ENCODE measurements at places on chromosomes 1 and 21.

GRCh38 chr1:37682334-37682987, 9.9 kb upstream of the CDCA8 start:
- peak; percentile 67 for DNase-seq

DNA sequence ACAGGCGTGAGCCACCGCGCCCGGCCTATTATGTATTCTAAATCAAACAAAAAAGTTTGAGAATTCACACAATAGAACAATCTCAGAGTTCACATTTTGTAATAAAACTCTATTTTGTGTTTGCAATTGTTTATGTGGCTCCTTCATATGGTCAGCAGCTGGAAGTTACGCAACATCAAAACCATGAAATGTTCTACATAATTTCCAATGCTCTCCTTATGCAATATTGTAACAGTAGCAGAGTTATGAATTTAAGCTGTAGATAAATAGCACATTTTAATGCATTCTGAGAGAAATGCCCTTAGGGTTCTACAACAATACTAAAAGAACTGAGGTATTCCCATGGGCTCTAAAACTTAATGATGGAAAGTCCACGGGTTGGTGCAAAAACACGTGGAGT, 62.3 kb upstream of the COL11A1 start:
- no peak for DNase-seq

DNA sequence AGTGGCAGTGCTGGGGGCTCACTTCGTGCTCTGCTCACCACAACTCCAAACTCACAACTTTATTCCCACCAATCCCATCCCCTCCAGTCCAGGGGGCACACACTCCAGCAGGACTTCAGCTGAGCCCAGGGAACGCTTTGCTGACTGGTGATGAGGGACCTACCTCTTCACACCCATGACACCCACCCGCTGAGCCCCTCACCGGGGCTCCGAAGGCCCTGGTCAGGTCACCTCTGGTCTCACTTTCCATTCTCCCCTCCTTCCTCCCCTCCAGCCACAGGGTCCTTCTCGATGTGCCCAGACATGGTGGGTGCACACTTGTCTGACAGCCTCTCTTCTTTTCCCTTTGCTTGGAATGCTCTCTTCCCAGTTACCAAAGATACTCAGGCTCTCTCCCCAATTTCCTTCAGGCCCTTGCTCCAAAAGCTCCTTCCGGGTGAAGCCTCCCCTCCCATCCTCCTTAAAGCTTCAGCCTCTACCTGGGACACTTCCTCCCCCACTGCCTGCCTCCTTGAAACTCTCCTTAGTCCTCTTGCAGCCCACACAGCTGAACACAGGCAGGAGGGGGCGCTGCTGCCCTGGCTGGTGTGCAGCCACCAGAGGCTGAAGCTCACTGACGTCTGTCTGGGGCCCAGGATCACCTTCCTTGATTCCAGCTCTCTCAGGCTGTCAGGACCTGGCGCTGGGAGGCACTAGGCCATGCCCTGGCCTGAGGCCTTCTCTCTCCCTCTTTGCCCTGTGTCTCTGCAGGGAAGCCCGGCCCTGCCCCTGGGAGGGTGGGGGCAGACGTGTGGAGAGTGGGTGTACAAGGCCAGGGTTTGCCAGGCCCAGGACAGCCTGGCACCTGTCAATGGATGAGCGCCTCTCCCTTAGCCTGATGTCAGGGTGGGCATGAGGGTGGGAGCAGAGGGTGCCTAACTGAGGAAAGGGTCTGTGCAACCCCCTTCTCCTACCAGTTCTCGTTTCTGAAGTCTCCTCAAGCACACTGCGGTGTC, 1.6 kb downstream of the KCNE1 start:
- DNase-seq: peak; percentile 24

DNA sequence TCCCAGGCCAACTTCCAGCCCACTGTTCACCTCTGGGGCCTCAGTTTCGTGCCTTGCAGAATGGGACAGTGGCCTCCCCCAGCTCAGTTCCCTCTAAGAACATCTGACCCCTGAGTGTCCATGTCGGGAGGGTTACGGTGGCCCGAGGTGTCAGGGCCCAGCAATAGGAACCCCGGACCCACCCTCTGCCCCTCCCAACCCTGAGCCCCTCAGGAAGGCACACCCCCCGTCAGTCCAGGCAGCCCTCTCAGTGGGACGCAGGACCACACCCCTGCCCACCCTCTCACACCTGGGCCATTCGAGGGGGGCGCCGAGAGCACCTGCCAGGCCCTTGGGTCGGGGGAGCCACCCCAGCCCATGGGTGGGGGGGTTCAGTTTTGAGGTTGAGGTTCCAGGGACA, 447 bp downstream of the TTC34 start:
- DNase-seq: no peak

- no peak for DNase-seq
Observed at GRCh38 chr1:246569248-246570238, 3.3 kb downstream of the CNST start.

DNA sequence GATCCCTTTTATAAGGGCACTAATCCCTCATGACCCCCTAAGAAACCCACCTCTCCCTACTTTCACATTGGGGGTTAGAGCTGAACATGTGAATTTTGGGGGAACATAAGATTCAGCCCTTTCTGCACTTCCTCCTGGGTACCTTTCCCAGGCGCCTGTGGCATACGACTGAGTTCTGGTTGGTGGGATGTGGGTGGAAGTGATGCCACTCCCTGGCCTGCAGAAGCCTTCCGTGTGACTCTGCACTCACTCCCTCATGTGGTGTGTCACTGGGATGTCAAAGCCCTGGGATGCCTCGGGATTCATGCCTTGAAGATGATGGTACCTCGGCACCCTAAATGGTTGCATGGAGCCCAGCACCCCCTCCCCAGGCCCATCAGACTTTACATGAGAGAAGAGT, 28.3 kb upstream of the VASH2 start:
- DNase-seq: no peak

DNA sequence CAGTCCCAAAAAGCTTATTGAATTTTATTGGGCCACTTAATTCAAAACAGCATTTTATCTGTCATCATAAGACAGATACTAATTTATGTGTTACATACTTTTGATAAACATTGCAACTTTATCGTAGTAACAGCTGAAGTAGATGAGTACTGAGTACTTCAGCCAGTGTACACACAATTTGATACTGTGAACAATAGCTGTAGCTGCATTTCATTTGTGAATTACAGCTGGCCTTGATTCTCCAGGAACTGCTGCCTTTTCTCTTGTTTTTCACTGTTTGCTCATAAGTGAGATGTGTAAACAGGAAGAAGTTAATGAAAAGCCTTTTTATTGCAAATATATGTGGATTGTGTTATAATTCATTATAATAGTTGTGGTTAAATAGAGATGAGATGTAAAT, 10.2 kb downstream of the UAP1 start:
- DNase-seq: no peak

GRCh38 chr1:205764578-205764977, 10.7 kb downstream of the RAB29 start:
- DNase-seq: no peak

DNA sequence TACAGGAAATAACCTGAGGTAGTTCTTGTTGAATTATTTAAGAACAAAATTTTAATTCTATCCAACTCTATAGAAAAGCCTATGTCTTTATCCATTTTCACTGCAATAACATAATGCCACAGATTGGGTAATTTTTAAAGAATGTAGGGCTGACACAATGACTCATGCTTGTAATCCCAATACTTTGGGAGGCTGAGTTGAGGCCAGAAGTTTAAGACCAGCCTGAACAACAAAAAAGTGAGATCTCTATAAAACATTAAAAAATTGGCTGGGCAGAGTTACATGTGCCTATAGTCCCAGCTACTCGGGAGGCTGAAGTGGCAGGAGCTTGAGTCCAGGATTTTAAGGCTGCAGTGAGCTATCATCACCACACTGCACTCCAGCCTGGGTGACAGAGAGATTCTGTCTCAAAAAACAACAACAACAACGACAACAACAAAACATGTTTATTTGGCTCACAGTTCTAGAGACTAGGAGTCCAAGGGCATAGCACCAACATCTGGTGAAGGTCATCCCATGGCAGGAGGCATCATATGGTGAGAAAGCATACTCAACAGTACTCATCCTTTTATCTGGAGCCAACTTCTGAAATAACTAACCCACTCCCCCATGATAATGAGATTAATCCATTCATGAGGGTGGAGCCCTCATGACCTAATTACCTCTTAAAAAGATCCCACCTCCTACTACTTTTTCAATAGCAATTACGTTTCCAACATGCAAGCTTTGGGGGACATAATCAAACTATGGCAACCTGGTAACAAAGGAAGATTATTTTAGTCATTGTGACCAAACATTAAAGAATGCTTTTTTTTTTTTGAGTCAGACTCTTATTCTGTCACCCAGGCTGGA, 59.6 kb downstream of the ABL2 start:
- no peak for DNase-seq

DNA sequence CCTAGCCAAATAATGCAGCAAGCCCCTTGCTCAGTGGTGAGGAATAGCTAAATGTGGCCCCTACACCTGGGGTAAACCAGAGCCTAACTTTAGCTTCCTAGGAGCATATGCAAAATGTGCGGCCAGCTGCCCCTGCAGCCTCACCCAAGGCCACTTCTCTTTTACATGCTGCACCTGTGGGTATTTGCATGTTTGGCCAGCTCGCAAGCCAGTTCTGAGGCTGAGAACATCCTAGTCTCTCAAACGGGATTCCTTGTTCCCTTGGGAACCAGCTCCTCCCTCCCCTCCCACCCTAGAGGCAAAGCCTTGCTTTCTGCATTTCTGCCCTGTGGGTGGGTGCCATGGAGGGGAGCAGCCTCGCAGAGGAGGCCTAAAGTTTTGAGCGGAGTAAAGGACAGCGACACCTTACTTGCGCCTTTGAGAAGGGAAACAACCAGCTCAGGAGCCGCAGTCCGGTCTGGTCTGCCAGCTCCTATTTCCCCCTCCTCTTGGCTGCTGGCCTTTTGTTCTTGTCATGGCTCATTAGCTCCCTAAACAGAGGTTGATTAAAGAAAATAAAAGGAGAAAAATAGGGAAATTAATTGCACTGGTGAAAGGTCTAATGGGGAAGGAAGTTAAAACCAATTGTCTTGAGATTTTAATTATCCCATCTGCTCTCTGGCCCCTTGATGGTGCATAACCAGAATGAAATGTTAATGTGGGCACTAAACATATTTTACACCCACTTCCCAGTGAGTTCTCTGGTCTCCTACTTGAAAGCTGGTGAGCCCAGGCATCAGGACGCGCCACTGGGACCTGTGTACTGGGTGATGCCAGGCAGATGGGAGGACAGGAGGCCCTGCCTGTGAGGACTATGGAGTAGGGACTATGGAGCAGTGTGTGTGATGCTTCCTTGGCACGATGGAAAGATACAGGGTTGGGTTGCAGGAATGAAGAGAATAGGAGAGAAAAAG, 68.7 kb downstream of the TEX35 start:
- no peak for DNase-seq

GRCh38 chr1:47478090-47478489, 40.2 kb downstream of the FOXD2 start:
- no peak for DNase-seq

- DNase-seq: no peak
Observed at GRCh38 chr1:220877377-220878095, 1.7 kb upstream of the HLX start.

DNA sequence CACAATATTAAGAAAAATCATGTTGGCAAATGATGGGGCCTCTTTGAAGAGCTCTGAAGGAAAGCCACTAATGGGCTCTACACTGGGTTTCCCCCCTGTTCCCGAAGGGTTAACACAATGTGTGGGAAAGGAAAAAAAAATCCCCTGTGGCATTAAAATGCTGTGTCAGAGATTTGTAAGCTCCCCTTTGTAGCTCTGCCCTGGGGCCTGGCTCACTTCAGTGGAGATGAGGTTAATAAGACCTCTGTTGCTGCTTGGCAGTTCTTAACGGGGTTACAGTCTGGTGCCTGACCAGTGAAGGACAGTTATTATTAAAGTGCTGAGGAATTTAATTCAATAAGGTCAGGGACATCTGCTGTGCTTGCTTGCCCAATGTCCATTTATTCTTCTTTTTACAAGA, 129.7 kb upstream of the UBE2U start:
- peak; percentile 14 for DNase-seq

DNA sequence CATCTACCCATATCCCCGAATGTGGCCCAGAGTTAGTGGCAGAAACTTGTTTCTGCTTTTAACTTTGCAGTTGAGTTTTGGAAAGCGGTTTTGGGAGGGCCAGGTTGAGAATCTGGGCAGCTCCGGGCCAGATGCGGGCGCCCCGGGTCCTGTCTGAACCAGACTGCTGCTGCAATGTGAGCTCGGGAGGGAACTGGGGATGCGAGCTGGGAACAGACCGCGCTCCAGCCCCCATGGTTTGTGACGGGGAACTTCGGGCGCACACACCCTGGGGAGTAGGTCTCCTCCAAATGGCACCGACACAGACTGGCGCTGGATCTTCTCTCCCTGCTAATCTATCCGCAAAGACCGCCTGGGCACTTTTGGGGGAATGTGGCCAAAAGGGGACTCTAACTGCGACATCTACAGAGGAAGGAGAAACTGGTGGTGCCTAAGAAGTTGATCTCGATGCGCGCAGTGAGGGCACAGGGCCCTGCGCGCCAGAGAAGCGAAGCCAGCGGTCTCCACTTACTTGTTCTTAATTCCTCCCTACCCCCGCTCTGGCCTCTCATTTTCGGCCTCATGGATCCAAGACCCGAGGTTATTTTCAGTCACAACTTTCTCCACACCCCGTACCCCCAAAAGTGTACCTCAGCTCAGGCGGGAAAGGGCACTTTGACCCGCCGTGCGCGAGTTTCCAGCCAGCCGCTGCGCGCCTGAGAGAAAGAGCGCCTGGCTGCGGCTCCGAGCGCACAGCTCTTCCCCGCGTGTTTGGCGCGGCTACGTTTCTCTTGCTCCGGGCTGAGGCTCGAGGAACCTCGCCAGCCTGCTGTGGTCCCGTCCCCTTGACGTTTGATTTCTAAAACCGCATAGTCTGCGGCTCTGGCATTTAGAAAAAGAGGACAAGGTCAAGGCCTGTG, 411.0 kb upstream of the ESRRG start:
- no peak for DNase-seq

DNA sequence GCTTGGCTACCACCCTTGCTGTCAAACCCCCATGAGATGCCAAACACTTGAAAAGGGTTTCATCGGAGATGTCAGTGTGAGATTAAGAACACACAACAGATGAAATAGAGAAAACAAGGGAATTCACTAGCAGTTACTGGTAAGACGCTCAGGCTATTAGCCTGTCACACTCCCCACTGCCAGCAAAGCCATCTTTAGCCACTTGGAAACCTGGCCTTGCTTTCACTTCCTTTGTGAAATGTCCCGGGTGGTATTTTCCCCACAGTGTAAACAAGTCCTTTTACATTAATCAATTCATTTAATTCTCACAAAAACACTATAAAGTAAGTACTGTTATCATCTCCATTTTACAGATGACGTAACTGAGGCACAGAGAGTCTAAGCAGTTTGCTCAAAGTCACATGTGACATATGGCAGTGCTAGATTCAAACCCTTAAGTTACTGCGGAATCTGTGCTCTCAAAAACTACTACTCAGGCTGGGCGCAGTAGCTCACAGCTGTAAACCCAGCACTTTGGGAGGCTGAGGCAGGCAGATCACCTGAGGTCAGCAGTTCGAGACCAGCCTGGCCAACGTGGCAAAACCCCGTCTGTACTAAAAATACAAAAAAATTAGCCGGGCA, 32.7 kb upstream of the KHDRBS1 start:
- DNase-seq: no peak

GRCh38 chr1:44418022-44418673, 13.1 kb downstream of the RNF220 start:
- no peak for DNase-seq

DNA sequence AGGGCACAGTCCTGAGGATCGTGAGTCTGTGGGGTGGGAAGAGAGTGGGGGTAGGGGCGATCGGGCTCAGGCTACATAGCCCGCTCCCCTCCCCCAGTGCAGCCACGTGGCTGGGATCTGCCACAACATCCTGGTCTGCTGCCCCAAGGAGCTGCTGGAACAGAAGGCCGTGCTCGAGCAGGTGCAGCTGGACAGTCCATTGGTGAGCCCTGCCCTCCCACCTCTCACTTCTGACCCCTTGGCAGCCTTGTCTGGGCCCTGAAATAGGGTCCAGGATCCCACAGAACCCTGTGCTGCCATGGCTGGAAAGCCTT, 5.0 kb downstream of the CNKSR1 start:
- DNase-seq: no peak
